ENCODE measurements at places on chromosomes 3 and 15. TPM values are rescaled to one million over a fixed set of nuclear protein-coding genes. Genes with fewer than 3 reads are reported as not detected.

Gene ZNF80
- total RNA-seq: not detected

Gene OPA1
- 37.9 TPM for total RNA-seq

Gene IQCF5
- not detected for total RNA-seq

Gene MAP1A
- 0.76 TPM for total RNA-seq

Gene SCAMP5
- total RNA-seq: 12.1 TPM

Gene CD86
- total RNA-seq: not detected

Gene CCR8
- total RNA-seq: not detected

Gene TMED3
- 191 TPM for total RNA-seq

Gene SIN3A
- total RNA-seq: 31.3 TPM

Gene SCN10A
- not detected for total RNA-seq

Gene KLHL40
- not detected for total RNA-seq

Gene RPL22L1
- total RNA-seq: 276 TPM

Gene SGO1
- 15.4 TPM for total RNA-seq

Gene GOLGA6A
- total RNA-seq: 0.12 TPM

Gene GREM1
- 4.9 TPM for total RNA-seq

Gene ASB14
- not detected for total RNA-seq

Gene GLDN
- not detected for total RNA-seq

Gene MOBP
- not detected for total RNA-seq

Gene PIF1
- total RNA-seq: 14.0 TPM

Gene CIDEC
- total RNA-seq: 88.8 TPM

Gene ZNF501
- total RNA-seq: not detected

Gene LNP1
- total RNA-seq: 0.77 TPM

Gene FGF12
- total RNA-seq: 0.39 TPM

Gene KIF7
- total RNA-seq: 4.9 TPM

All from A549 treated with Hydrocortisone at 1 μM for 4 hours (cell line).